ENCODE measurements at places on chromosomes 12 and 14. TPM values are rescaled to one million over a fixed set of nuclear protein-coding genes. Genes with fewer than 3 reads are reported as not detected.

GRCh38 chr12:25906651-25907340 is 51.7 kb upstream of the RASSF8 start:
- no peak overlapping the region for H3K27ac ChIP-seq
- H3K4me3 ChIP-seq: no peak overlapping the region
- H3K4me1 ChIP-seq: no peaks in the 10 kb centered on the region
- H3K36me3 ChIP-seq: no peaks in the 10 kb centered on the region
- no peaks in the 10 kb centered on the region for H3K27me3 ChIP-seq
- no peak for DNase-seq

DNA sequence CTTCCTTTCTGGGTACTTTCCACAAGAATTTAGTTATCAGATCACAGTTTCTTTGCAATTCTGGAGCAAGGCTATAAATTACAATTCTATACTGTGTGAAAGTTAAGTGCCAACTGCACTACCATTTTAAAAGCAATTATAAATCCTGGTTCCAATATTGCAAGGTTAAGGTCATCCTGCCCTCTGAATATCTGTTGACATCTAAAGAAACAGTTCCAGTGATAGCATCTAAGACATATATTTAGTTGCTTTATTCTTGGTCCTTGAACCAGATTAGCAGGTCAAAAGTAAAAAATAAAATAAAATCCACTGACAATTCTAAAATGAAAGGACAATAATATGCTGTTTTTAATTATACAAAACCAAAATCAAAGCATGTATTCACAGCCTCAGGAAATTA is 334.2 kb downstream of the ATXN7L3B start:
- H3K27me3 ChIP-seq: no peaks in the 10 kb centered on the region
- no peaks in the 10 kb centered on the region for H3K4me1 ChIP-seq
- no peak overlapping the region for H3K27ac ChIP-seq
- H3K4me3 ChIP-seq: no peak overlapping the region
- H3K36me3 ChIP-seq: no peaks in the 10 kb centered on the region

The ANO2 gene
- not detected for total RNA-seq

DNA sequence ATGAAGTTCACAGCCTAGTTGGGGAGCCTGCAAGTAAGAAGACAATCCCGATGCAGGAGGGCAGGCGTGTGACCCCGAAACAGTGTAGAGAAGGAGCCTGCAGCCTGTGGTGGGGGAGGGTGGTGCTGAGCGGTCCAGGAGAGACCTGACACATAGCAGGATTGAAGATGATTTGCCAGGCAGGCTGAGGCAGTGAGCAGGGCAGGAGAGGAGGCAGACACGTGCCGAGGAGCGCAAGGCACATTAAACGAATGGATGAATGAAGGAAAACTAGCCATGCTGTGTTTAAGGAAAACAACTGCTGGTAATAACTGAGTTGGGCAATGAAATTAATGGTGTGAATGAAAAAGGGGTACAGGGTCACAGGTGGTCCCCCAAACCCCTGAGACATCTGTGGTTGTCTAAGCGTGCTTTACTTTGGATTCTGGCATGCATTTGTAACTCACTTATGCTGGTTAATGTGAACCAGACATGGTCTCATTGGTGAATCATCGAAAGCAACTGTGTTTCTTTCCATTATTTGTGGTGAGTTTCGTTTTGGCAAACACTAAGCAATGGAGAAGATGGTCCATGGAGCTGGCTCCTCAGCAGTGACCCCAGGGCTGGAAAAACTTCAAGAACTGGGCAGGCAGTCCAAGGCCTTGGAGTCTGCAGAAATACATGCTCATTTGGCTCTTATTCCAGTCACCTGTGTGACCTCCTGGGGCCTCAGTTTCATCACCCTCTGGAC is 96.9 kb upstream of the EVL start:
- H3K4me3 ChIP-seq: no peak overlapping the region
- H3K4me1 ChIP-seq: peaks cover 10% of the 10 kb centered on the region
- peaks cover 71% of the 10 kb centered on the region for H3K27me3 ChIP-seq

- H3K4me3 ChIP-seq: no peak overlapping the region
- no peaks in the 10 kb centered on the region for H3K36me3 ChIP-seq
- H3K4me1 ChIP-seq: no peaks in the 10 kb centered on the region
- no peaks in the 10 kb centered on the region for H3K27me3 ChIP-seq
Measured at GRCh38 chr12:115103884-115104883, 420.2 kb upstream of the TBX3 start.

- no peak for DNase-seq
- H3K4me1 ChIP-seq: no peaks in the 10 kb centered on the region
- H3K27me3 ChIP-seq: peaks cover 3% of the 10 kb centered on the region
Measured at GRCh38 chr14:21978999-21979314, 305.3 kb upstream of the OR4E1 start.

The ARL6IP4 gene
- total RNA-seq: 225 TPM

The NR1H4 gene
- 50.7 TPM for total RNA-seq

DNA sequence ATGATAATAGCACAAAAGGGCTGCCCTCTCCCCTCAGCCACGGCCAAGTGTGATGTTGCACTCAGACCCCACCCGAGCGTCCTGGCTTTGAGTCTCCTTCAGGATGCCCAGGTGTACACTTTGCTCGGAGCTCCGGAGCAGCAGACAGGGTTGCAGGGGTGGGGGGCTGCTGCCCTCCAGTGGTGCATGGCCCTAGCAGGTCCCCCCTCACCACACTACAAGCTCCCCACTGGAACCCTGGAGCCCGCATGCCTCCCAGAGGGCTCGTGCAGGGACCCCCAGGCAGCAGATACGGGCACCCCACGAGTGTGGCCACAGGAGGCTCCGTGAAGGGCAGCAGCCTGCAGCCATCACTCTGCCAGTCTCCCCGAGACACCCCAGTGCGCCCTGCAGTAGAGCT is 69.9 kb upstream of the C14orf180 start:
- no peak for DNase-seq
- H3K36me3 ChIP-seq: no peaks in the 10 kb centered on the region

GRCh38 chr14:32212833-32213232 is 9.8 kb upstream of the RNU6-8 start:
- no peaks in the 10 kb centered on the region for H3K27me3 ChIP-seq
- H3K4me1 ChIP-seq: no peaks in the 10 kb centered on the region
- H3K4me3 ChIP-seq: no peak overlapping the region
- DNase-seq: no peak

- no peak for DNase-seq
- H3K4me3 ChIP-seq: no peak overlapping the region
- no peaks in the 10 kb centered on the region for H3K4me1 ChIP-seq
- H3K27me3 ChIP-seq: no peaks in the 10 kb centered on the region
- no peak overlapping the region for H3K27ac ChIP-seq
- H3K36me3 ChIP-seq: peaks cover 53% of the 10 kb centered on the region
Measured at GRCh38 chr12:111494676-111495075, 89.0 kb downstream of the SH2B3 start.

The TSPAN9 gene
- total RNA-seq: 4.2 TPM

The SELPLG gene
- 1.6 TPM for total RNA-seq

- peaks cover 42% of the 10 kb centered on the region for H3K4me1 ChIP-seq
- no peak for DNase-seq
- no peaks in the 10 kb centered on the region for H3K36me3 ChIP-seq
- H3K27me3 ChIP-seq: no peaks in the 10 kb centered on the region
- H3K27ac ChIP-seq: peak overlapping the region; percentile 70
Measured at GRCh38 chr12:46403719-46404070, 31.1 kb upstream of the SLC38A2 start.

DNA sequence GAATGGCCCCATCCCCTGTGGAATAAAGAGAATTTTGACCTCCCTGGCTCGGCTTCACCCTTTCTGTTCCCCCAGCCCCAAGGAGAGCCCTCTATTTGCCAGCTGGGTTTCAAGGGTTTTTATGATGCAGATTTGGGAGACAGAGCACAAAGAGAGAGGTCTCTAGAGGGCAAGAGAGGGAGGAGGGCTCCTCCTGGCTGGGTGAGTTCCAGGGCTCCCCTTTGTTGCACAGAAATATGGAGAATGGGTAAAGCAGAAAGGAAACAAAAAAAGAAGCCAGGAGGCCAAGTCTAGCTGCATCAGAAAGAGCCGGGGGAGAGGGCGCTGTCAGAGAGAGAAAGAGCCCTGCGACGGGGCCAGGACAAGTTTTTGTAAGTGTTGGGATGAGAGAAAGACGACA is 319.6 kb upstream of the RTL1 start:
- H3K36me3 ChIP-seq: no peaks in the 10 kb centered on the region
- no peaks in the 10 kb centered on the region for H3K4me1 ChIP-seq
- DNase-seq: no peak
- no peak overlapping the region for H3K4me3 ChIP-seq

GRCh38 chr12:18068355-18068754 is 21.6 kb downstream of the RERGL start:
- H3K4me1 ChIP-seq: no peaks in the 10 kb centered on the region
- no peaks in the 10 kb centered on the region for H3K27me3 ChIP-seq
- no peak for DNase-seq
- H3K27ac ChIP-seq: no peak overlapping the region

DNA sequence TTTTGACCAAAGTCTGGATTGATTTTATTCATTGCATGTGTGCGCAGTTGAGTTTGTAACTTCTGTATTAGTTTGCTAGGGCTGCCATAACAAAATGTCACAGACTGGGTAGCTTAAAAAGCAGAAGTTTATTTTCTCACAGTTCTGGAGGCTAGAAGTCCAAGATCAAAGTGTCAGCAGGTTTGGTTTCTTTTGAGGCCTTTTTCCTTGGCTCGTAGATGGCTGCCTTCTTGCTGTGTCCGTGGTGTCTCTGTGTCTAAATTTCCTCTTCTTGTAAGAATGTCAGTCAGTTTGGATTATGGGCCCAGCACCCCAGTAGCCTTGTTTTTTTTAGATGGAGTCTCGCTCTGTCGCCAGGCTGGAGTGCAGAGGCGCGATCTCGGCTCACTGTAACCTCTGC is 11.8 kb downstream of the DNM1L start:
- H3K27ac ChIP-seq: no peak overlapping the region
- no peaks in the 10 kb centered on the region for H3K36me3 ChIP-seq
- DNase-seq: no peak
- H3K27me3 ChIP-seq: no peaks in the 10 kb centered on the region
- H3K4me3 ChIP-seq: no peak overlapping the region
- H3K4me1 ChIP-seq: no peaks in the 10 kb centered on the region

- H3K36me3 ChIP-seq: no peaks in the 10 kb centered on the region
- H3K27me3 ChIP-seq: no peaks in the 10 kb centered on the region
Measured at GRCh38 chr12:124577374-124577773, 10.0 kb upstream of the NCOR2 start.

The FGD4 gene
- 132 TPM for total RNA-seq

- no peak overlapping the region for H3K27ac ChIP-seq
- H3K4me3 ChIP-seq: no peak overlapping the region
- no peaks in the 10 kb centered on the region for H3K27me3 ChIP-seq
- no peaks in the 10 kb centered on the region for H3K4me1 ChIP-seq
Measured at GRCh38 chr12:32043928-32044549, 62.6 kb upstream of the BICD1 start.
